ENCODE measurements at places on chromosomes 16 and 17.

GRCh38 chr16:67845291-67846062 lies 1.3 kb upstream of the NUTF2 start:
- DNase-seq: no peak

- DNase-seq: no peak
Measured at GRCh38 chr17:28957992-28958355, 6.7 kb upstream of the PHF12 start.

- DNase-seq: no peak
Measured at GRCh38 chr16:79390481-79391051, 210.0 kb downstream of the MAF start.

GRCh38 chr16:4392382-4393239 lies 21.0 kb downstream of the VASN start:
- DNase-seq: peak; percentile 77

GRCh38 chr17:8798176-8798845 lies 854 bp downstream of the MFSD6L start:
- DNase-seq: no peak

DNA sequence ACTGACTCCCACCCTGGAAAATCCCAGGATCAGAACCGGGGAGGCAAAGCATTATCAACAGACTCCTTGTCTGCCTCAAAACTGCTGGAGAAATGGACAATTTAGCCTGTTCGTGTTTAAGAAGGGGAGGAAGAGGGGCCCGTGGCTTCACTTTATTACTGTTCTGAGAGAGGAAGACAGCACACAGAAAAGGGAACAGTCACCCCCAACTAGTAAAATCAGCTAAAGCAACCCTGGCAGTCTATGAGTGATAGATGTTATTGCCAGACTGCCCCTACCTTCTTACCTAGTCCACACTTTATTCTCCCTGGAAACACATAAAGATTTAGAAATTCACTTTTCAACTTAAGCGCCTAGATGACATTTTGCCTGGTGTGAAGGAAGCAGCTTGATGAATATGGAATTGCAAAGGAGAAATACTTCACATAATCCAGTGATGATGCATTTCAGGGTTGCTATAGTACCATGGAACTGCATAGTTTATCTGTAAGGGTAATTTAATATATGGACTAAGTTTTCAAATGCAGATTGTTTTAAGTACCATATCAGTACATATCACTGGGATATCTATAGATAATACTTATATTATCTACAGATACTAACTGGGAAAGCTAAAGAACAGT lies 36.9 kb upstream of the TRAP1 start:
- DNase-seq: no peak

GRCh38 chr16:86370062-86370461 lies 140.3 kb upstream of the FOXF1 start:
- no peak for DNase-seq

GRCh38 chr16:17070882-17071592 lies 399.7 kb downstream of the XYLT1 start:
- DNase-seq: peak; percentile 18

GRCh38 chr17:29514792-29515191 lies 52.0 kb downstream of the ABHD15 start:
- no peak for DNase-seq

GRCh38 chr17:7606280-7606679 lies 8.4 kb downstream of the FXR2 start:
- no peak for DNase-seq

- no peak for DNase-seq
Measured at GRCh38 chr17:70588003-70588402, 418.7 kb downstream of the KCNJ2 start.

DNA sequence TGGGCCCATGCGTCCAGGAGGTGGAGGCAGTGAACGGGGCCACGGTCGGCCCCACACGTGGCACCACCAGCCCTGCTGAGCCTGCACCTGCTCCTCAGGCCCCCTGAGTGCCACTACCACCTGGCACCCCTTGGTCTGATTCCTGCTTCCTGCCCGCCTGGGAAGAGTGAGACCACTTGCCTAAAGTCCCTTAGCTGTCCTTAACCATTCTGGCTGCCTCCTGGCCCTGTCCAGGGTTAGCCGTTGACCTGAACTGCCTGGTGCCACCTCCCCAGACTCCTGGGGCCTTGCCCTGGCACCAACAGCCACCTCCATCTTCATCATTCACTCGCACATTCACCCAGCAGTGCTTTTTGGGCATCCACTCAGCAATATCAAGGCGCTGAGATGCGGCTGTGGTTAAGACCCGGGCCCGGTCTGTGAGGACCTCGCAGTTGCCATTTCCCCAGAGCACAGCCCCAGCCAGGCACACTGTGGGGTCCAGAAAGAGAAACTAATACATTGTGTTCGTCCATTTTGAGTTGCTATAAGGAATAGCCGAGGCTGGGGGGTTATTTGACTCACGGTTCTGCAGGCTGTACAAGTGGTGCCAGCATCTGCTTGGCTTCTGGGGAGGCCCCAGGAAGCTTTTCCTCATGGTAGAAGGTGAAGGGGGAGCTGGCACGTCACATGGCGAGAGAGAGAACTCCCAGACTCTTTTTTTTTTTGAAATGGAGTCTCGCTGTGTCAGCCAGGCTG lies 318.4 kb downstream of the SEC14L1 start:
- no peak for DNase-seq

DNA sequence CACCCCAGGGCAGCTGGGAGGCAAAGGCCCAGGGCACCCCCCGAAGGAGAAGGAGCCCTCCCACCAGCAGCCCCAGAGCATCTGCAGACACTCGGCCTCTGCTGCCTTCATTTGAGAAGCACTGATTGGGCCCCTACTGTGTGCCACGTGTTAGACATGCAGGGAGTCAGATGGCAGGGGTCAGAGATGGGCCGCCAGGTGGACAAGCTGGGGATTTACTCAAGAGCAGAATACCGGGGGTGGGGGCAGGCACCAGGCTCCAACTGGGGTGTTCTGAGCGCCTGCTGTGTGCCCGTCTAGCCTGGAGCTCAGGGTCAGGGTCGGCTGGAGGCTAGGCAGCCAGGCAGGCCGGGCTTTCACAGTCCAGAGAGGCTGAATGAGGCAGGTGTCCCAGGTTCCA lies 18.7 kb downstream of the TPSG1 start:
- no peak for DNase-seq

DNA sequence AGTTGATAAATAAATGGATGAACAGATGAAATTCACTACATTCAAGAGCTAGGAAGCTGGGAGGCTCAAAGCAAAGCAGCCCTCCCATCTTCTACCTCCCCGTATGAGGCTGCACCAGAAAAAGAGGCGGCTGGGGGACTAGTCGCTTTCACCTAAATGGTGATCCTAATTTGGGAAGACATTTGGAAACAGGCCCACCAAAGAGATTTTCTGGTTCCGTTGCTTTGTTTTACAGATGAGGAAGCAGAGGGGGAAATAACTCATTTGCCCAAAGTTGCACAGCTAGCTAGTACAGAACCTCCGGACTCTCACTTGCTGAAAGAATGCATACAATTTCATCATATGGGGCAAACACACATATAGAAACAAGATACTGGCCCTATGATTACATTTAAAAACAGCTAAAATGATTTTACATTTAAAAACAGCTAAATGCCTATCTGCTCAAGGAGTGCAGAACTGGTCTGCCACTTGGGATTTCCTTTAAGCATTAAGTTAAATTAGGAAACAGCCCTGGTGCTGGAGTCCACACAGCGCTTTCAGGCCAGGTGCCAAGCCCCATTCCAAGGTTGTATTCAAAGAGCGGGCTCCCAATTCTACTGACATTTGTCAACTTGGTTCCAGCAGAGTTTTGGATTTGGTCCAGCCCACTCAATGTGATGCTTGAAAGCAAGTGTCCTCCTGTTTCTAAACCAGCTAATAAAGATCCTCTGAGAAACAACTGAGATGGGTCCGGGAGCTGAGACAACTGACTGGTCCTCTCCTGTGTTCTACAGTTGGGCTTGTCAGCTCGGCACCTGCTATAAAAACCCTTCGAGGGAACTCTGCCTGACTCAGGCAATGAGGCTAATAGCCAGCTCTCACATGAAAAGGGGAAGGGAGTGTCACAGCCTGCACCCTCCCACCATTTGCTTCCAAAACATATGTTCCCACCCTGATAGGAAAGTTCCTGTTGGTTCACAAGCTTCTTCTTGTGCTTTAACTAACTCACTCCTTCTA lies 11.7 kb downstream of the ERN1 start:
- DNase-seq: no peak

DNA sequence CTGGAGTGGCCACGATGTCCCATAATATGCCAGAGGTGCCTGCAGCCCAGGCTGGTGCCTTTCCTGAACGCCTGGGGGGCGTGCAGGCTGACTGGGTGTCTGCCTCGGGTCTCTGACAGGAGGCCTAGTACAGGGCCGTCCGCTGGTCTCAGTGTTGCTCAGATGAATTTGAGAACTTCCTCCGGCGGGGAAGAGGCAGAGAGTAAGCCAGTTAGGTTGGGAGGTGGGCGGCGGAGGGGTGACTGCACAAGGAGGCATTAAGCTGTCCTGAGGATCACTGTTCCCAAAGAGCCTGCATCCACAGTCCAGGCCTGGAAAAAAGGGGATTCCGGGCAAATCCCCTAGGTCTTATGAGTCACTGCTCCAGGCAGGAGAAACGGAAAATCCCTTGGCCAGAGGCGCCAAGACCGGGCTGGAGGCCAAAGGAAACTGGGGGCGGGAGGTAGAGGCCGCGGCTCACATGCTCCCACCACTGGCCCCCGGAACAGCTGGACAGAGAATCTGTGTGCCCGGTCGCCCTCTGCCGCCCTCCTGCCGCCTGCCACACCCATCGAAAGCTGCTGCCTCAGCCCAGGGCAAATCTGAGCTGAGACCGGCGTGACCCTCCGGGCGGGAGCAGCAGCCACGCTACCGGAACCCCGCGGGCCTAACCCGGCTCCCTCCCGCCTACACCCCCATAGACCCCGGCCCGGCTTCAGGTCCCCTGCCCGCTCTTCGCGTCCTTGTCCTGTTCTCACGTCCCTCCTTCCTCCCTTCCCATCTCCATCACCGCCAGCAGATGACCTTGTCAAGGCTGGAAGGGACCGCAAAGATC lies 1.2 kb downstream of the TRIM47 start:
- DNase-seq: no peak

DNA sequence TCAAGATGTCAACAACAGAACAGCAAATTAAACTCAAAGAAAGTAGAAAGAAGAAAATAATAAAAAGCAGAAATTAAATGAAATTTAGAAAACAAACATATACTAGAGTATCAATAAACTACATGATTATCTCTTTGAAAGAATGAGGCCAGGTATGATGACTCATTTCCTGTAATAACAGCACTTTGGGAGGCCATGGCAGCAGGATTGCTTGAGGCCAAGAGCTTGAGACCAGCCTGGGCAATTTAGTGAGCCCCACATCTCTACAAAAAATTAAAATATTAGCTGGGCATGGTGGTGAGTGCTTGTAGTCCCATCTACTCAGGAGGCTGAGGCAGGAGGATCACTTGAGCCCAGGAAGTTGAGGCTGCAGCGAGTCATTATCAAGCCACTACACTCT lies 232.5 kb downstream of the RAB11FIP4 start:
- no peak for DNase-seq

GRCh38 chr16:85428899-85429775 lies 184.0 kb upstream of the GSE1 start:
- no peak for DNase-seq

GRCh38 chr16:12028288-12028619 lies 51.7 kb downstream of the SNX29 start:
- DNase-seq: no peak

- no peak for DNase-seq
Measured at GRCh38 chr17:28726627-28727491, 826 bp upstream of the TLCD1 start.

- no peak for DNase-seq
Measured at GRCh38 chr16:50311891-50312501, 45.6 kb downstream of the ADCY7 start.

DNA sequence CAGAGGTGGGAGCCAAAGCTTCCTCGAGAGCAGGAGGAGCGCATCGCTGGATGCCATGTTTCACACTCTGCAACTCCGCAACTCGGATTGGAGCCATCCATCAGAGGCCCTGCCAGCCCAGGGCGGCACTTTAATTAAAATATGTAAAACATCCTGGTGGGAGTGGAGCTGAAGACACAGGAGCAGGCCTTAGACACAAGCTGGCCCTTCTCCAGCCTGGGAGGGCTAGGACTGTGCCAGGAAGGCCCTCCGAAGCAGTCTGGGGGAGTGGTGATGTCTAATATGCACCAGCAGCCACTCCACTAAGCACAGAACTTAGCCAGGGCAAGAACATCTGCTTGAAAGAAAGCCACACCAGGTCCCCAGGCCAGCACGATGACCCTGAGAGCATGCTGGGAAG lies 5.8 kb upstream of the CCDC182 start:
- peak; percentile 32 for DNase-seq

DNA sequence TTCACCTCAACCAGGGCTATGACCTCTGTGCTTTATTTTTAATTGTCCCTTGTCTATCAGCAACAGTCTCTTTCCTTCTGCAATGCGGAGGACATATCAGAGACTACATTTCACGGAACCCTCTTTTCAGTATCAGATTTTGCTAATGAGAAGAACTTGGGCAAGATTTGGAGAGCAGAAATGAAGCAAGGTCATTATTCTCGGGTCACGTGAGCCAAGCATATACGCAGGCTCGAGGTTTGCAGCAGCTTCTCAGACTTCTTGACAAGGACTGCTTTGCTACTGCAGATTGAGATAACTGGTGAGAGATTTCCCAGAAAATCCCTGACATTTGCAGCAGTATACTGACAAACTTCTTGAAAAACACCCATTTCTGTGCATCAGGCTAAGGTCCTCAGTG lies 30.4 kb downstream of the ABCA10 start:
- no peak for DNase-seq

- no peak for DNase-seq
Measured at GRCh38 chr16:23110257-23110899, 38.9 kb downstream of the USP31 start.

- no peak for DNase-seq
Measured at GRCh38 chr16:86604436-86605193, 26.3 kb downstream of the FOXL1 start.

GRCh38 chr16:73143576-73144422 lies 95.9 kb upstream of the ZFHX3 start:
- no peak for DNase-seq

DNA sequence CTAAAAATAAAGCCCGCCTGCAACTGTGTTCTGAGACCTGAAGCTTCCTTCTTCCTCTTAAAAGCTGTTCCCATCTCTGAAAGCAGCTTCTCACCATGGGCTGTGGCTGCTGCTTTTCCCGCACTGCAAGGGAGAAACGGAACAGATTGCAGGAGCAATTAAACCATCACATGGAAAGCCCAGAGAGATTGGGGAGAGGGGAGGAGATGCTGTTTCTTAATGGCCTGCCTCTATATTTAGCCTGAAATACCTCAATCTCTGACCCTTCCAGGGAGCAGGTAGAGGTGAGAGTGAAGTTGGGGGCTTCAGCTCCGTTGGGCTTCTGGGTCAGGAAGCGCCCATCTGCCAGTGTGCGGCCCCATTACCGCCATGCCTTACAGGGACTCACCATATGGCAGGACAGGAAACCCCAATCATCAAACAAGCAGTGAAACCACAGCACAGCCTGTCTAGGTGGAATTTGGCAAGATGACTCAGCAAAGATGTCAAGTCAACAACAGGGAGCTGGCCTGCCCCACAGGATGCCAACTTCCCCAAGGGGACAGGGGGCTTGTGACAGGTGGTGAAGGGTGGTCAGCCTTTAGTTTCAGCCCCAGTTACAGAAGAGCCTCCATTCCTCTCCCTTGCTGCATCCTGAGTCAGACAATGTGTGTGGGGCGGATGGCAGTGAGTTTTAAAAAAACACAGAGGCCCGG lies 286.6 kb upstream of the CCL2 start:
- DNase-seq: no peak

GRCh38 chr16:85172455-85173145 lies 60.3 kb upstream of the CIBAR2 start:
- DNase-seq: no peak
